ENCODE measurements at places on chromosomes 11 and 22. TPM values are rescaled to one million over a fixed set of nuclear protein-coding genes. Genes with fewer than 3 reads are reported as not detected.

DNA sequence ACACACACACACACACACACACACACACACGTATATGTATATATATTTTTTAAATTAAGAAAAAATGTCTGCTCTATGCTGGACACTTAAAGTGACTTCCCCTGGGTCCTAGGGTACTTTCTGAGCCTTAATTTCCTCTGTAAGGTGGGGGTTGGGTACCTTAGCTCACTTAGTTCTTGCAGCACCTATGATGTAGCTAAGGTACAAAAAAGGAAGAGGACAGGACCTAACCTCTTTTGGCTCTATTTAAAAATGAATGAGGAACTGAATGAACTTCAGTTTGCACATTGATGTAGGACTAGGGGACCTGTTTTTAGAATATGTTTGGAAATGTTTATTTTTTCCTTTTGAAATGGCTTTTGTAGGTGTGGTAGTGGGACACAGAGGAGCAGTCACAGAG is 11.1 kb downstream of the SREBF2 start:
- no peak overlapping the region for H3K27ac ChIP-seq
- DNase-seq = no peak
- H3K27me3 ChIP-seq = no peaks in the 10 kb centered on the region

GRCh38 chr11:8285796-8286195 is 22.1 kb upstream of the LMO1 start:
- no peak overlapping the region for H3K4me3 ChIP-seq
- H3K4me1 ChIP-seq = no peaks in the 10 kb centered on the region
- no peak overlapping the region for H3K27ac ChIP-seq
- no peak for DNase-seq
- H3K27me3 ChIP-seq = peaks cover 5% of the 10 kb centered on the region

DNA sequence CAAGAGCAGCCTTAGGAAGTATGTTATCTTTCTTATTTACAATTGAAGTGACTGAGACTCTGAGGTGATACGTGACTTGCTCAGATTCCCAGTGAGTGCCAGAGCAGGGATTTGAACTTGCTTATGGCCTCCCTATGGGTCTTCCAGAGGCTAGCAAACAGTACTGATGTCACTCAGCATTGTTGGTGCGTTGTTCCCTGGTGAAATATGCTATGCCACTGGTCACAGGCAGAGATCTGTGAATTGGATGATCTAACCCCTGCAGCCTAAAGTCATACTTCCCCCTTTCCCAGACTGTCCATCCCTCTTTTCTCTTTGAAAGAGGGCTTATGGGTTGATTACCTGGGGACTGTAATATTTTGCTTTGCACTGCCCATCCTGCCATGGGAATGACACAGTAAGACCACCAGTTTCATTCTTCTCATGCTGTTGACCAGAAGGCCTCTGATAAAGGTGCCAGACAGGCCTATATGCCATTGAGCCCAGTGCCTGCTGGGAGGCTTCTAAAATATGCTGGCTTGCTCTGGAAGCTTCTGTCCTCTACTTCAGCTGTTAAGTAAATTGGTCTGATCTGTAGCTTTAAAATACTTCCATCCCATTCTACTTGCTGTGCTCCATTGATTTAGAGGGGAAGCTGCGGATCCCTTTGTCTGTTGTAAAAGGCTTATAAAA is 152.2 kb upstream of the E2F8 start:
- no peaks in the 10 kb centered on the region for H3K27me3 ChIP-seq
- no peaks in the 10 kb centered on the region for H3K4me1 ChIP-seq
- H3K36me3 ChIP-seq = no peaks in the 10 kb centered on the region
- no peak overlapping the region for H3K4me3 ChIP-seq

GRCh38 chr11:77879218-77879617 is 58.3 kb downstream of the AAMDC start:
- peaks cover 18% of the 10 kb centered on the region for H3K36me3 ChIP-seq
- no peaks in the 10 kb centered on the region for H3K27me3 ChIP-seq
- no peak overlapping the region for H3K27ac ChIP-seq

DNA sequence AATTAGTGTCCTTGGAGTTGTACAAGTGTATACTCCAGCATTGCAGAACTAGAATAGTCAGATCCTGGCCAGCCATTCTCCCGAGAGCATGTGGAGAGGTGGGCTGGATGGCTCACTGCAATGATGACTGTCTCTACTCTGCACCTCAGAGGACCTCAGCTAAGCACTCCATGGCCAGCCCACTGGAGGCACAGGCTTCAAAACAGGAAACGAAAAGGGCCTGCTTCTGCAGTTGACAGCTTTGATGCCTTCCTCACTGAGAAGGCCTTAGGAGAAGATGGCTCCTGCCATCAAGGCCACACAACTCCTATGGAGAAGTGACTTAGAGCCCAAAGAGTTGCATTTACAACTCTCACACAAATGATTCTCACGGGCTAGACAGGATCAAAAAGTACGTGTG is 9.1 kb downstream of the POLD4 start:
- no peak overlapping the region for H3K4me3 ChIP-seq
- H3K27me3 ChIP-seq = no peaks in the 10 kb centered on the region
- no peaks in the 10 kb centered on the region for H3K36me3 ChIP-seq
- no peak for DNase-seq

DNA sequence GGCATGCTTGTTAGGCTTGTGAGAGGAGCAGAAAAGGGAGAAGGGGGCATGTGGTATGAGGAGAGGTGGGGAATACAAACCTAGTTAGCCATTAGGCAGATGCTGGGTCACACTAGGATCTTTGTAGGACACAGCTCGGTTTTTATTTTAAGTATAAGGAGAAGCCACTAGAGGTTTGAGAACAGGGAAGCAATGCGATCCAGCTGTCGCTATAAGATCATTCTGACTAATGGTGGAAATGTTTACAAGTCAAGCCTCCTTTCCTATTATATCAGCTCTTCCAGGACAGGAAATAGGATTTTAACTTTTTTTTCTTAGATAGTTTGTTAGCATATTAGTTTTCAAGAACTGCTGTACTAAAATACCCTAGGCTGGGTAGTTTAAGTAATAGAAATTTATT is 609.9 kb downstream of the INSC start:
- H3K27ac ChIP-seq = peak overlapping the region; percentile 2
- no peaks in the 10 kb centered on the region for H3K27me3 ChIP-seq
- no peak for DNase-seq
- no peaks in the 10 kb centered on the region for H3K4me1 ChIP-seq
- no peak overlapping the region for H3K4me3 ChIP-seq
- no peaks in the 10 kb centered on the region for H3K36me3 ChIP-seq

GRCh38 chr11:62792202-62792575 is 383 bp upstream of the TMEM223 start:
- H3K27ac ChIP-seq = peak overlapping the region; percentile 43
- no peak overlapping the region for H3K4me3 ChIP-seq
- no peaks in the 10 kb centered on the region for H3K27me3 ChIP-seq
- H3K4me1 ChIP-seq = peaks cover 23% of the 10 kb centered on the region
- peaks cover 31% of the 10 kb centered on the region for H3K36me3 ChIP-seq
- DNase-seq = no peak

DNA sequence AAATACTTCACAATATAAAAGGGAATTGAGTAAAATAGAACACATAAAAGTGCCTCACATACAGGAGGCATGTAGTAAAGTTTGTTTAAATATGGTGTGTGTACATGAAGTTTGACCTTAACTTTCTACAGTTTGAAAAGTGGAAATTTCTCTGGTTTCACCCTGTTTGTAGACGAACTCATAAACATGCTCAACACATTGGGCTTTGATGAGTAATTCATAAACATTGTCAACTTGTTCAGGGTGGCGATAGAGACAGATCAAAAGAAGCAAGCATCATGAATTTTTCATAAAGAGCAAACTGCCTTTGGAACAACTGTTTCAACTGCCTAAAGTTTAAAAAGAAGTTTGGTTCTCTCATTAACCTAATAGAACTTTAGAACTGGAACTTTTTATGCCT is 9.1 kb downstream of the SLN start:
- no peaks in the 10 kb centered on the region for H3K4me1 ChIP-seq
- no peak overlapping the region for H3K27ac ChIP-seq
- no peaks in the 10 kb centered on the region for H3K27me3 ChIP-seq
- DNase-seq = no peak
- no peak overlapping the region for H3K4me3 ChIP-seq

DNA sequence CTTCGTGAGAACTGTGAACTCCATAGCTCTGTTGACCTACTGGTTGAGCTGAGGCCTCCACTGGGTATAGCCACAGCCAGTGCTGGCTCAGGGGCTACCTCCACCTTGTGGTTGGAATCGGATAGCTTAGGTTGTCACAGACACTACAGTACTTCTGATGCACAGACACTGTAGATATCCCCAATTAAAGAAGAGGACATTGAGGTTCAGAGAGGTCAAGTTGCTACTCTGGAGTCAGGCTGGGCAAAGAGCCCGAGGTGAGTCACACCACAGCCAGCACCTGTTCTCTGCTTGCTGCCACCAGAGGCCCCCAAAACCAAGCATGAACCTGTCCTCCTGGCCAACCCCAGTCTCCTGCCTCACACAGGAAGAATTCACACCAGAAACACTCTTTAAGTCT is 5.4 kb downstream of the UFD1 start:
- H3K27ac ChIP-seq = no peak overlapping the region
- H3K4me1 ChIP-seq = no peaks in the 10 kb centered on the region
- no peaks in the 10 kb centered on the region for H3K27me3 ChIP-seq
- DNase-seq = no peak
- H3K4me3 ChIP-seq = no peak overlapping the region

TSPAN18 gene
- 1.1 TPM for polyA plus RNA-seq

ARHGEF17 gene
- 0.67 TPM for polyA plus RNA-seq

APOBEC3F gene
- polyA plus RNA-seq = 4.4 TPM

LTO1 gene
- 18.6 TPM for polyA plus RNA-seq

EFCAB6 gene
- 0.34 TPM for polyA plus RNA-seq

PANX2 gene
- polyA plus RNA-seq = 0.36 TPM

SPTBN2 gene
- polyA plus RNA-seq = 0.27 TPM

TEX54 gene
- polyA plus RNA-seq = not detected

FREY1 gene
- polyA plus RNA-seq = 0.19 TPM

PRSS23 gene
- 1.4 TPM for polyA plus RNA-seq

GLYATL1 gene
- 0.67 TPM for polyA plus RNA-seq

CELSR1 gene
- polyA plus RNA-seq = not detected

FAM181B gene
- polyA plus RNA-seq = 0.49 TPM
